Ovary (tissue), 10 donors: ENCODE measurements at places on chromosomes 7 and 10.

DNA sequence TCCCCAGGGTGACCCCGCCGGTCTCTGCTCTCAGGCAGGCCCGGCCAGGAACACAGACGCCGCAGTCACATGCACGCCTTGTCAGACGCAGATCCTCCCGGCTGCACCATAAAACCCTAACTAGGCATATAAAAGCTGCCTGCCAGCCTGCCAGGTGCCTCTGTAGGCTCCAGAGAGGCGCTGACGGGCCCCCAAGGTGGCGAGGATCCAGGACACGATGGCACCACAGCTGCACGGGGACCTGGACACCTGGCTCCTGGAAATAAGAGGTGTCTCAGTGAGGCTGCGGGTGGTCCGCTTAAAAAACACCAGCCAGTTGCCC is 21.9 kb upstream of the GDF10 start:
- DNase-seq, result no peak

DNA sequence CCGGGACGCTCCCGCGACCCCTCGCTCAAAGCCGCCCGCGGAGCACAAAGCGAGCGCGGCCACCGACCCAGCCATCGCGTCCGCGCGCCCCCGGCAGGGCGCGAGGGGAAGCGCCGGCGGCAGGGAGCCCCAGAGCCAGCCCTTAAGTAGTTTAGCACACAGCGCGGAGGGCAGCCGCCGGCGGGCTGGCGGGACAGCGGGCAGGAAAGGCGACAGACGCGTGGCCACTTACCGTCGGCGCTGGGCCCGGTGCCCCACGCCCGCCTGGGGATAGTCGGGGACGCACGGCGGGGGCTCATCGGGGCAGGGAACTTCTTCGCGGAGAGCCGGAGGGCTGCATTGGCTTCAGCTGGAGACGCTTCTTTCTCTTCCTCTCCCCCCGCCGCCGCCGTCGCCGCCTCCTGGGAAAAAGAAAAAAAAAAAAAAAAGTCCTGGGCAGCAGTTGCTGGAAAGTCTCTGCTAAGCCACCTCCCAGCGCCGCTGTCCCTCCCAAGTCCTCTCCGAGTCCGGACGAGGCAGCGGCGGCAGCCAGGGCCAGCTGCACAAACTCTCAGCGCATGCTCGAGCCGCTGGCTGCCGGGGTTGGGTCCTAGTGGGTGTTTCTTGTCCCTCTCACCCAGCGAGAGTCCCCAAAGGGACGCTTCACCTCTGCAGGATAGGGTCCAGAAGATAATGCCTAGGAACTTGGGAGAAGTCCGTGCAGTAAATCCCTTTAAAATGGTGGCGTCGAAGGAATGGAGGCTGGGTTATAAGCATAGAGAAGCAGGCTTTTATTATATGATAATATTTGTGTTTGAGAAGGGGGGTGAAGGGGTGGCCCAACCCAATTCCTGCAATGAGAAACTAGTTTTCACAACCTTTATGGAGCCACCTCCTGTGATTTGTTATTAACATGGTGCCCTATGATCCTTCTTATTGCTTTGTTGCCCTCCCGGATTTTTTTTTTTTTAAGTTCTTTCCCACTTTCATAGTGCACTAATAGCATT is at the start of gene TSPAN12:
Gene TSPAN12 (minus strand): TSS at position 557 of the 986 bp plus-strand sequence. CDS start 1,381 bp downstream, outside the sequence.
- DNase-seq, result peak; percentile 74

- DNase-seq, result no peak
Measured at GRCh38 chr10:87818505-87819288, 671 bp upstream of the ATAD1 start.

DNA sequence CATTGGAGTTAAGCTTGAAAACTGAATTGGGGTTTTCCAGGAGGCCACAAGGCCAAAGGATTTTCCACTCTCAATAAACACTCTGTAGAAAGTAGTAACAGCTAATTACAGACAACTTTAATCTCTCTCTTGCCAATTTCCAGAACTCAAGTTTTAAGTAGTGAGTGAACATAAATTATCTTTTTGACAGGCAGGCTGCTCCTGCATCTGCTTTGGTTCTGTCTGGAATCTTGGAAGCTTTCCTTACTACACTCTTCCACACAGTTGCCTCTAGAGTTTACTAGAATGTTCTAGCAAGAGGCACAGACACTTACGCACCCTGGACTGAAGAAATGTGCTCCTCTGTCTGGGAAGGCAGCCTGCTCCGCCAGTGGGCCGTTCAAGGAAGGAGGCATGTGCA is 90.5 kb upstream of the WAC start:
- no peak for DNase-seq

GRCh38 chr10:48594371-48594770 is 10.5 kb downstream of the ARHGAP22 start:
- DNase-seq, result no peak

GRCh38 chr10:71882813-71883659 is 32.0 kb upstream of the PSAP start:
- DNase-seq, result no peak

- no peak for DNase-seq
Measured at GRCh38 chr7:80187279-80187678, 52.6 kb downstream of the GNAI1 start.

- DNase-seq, result no peak
Measured at GRCh38 chr7:54823776-54824175, 64.8 kb upstream of the SEC61G start.

GRCh38 chr10:6145166-6145987 is 56.5 kb downstream of the RBM17 start:
- DNase-seq, result peak; percentile 68

- no peak for DNase-seq
Measured at GRCh38 chr10:52940921-52941320, 168.3 kb upstream of the MBL2 start.

DNA sequence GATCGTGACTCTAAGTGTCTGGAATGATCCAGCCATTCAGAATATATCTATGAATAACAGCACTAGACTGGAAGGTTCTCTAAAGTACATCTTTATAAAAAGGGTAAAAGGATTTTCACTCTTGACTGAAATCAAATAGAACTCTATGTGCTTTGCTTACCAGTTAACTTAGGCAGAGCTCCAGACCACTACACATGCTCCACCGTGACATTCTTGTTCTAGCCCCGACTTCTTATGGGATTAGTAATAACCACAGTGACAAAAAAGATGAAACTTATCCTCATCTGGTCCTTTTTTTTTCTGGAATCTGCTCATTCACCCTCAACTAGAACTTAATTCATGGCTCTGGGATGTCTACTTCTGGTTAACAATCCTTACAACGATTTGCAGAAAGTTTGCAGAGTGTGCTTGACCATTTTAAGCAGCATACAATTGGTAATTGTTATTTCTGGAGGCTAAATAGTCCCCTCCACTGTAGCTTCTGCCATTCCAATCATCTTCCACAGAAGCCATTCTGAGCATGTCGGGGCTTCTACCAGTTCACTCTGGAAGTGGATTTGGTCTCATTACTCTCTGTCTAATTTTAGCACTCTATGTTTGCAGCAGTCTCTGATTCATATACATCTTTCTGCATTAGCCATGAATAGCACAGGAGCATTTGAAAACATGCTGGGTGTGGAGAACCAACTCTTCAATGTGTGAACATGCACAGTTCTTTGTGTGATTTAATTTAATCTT is 163.7 kb upstream of the CDC14C start:
- no peak for DNase-seq

GRCh38 chr7:1558841-1559625 is 3.0 kb upstream of the TMEM184A start:
- no peak for DNase-seq

DNA sequence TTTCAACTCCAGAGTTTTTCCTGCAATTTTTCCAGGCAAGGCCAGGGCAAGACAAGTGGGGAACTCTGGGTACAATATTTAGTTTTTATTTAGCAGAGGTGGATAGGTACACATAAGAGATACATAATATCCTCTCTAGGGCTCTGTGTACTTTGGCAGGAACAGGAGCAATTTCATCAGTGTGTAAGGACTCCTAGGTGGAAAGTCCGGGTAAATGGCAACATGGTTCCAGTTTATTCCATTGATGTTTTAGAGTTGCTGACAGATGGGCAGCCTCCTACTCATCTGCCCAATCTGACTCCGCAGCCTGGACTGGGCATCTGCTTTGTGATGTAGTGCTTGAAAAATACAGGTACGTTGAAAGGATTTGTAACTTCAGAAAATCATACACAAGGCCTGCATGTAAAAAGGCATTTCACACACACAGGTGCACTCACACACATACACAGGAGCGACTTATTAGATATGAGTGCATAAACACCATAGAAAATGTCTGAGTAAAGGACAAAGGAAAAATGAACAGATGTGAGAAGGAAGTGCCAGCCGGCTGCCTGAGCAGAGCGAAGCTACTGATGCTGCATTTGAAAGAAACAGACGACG is 5.7 kb downstream of the PON1 start:
- no peak for DNase-seq

- DNase-seq, result no peak
Measured at GRCh38 chr10:124618470-124619073, 125.6 kb downstream of the FAM53B start.

GRCh38 chr7:15720849-15721471 is 34.5 kb upstream of the MEOX2 start:
- no peak for DNase-seq

GRCh38 chr7:125563557-125563956 is 633.9 kb upstream of the POT1 start:
- DNase-seq, result no peak

- no peak for DNase-seq
Measured at GRCh38 chr10:107215681-107216080, 51.2 kb upstream of the SORCS1 start.

GRCh38 chr7:27808626-27809025 is 68.7 kb downstream of the TAX1BP1 start:
- no peak for DNase-seq

DNA sequence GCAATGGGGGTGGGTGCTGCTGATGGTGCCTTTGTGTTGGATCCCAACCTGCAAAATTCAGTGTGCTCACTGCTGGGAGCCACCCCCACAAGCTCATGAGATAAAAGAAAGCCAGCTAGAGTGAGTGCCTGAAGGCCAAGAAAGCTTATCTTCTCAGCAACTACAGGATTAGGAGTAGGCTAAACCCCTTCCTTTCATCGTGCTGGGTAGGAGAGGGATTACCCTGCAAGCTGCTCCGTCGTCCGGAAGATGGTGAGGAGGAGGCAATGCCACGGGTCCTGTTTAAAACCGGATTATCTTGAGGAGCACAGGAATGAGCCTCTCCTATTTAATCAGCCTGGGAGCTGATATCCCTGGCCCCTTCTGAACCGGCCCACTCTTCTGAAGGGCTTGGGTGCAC is 258.0 kb downstream of the GALNT17 start:
- no peak for DNase-seq

- no peak for DNase-seq
Measured at GRCh38 chr7:132817949-132818348, 241.7 kb upstream of the PLXNA4 start.

DNA sequence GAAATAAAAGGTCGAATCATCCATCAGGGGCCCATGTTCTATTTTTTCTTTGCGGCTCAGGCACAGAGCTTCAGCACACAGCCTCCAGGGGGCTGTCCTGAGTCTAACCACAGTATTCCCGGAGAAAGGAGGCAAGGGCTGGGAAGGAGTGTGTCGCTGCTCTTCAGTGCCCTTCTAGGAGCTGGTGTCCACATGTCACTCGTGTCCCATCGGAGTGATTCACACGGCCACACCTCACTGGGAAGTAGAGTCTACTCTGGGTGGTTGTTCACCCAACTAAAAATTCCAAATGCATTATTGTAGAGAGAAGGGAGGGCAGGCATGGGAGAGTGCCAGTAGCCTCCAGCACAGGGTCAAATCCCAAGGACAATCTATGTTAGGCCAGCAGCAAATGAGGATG is 114.8 kb upstream of the LANCL2 start:
- DNase-seq, result no peak

GRCh38 chr7:151349507-151349853 is 7.9 kb downstream of the NUB1 start:
- no peak for DNase-seq

- DNase-seq, result no peak
Measured at GRCh38 chr10:11275651-11276050, 258.0 kb downstream of the CELF2 start.

- no peak for DNase-seq
Measured at GRCh38 chr7:102913826-102914225, 1.0 kb downstream of the LRRC17 start.

DNA sequence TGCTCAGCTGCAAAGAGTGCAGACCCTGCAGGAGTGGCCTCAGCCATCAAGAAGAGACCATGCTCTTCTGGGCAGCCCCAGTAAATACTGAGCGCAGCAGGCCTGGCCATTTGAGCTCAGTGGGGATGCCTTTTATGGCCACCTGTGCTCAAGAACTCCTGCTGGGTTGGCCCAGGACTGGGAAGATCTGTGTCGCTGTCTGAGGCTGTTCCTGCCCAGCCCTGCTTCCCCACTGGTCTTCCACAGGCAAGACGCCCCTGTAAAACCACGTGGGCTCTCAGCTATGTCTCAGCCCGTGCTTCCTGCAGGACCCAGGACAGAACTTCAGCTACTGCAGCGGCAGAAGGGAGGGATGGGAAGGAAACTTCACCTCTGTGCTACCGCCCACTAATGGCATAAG is 10.5 kb upstream of the PPIF start:
- DNase-seq, result no peak

DNA sequence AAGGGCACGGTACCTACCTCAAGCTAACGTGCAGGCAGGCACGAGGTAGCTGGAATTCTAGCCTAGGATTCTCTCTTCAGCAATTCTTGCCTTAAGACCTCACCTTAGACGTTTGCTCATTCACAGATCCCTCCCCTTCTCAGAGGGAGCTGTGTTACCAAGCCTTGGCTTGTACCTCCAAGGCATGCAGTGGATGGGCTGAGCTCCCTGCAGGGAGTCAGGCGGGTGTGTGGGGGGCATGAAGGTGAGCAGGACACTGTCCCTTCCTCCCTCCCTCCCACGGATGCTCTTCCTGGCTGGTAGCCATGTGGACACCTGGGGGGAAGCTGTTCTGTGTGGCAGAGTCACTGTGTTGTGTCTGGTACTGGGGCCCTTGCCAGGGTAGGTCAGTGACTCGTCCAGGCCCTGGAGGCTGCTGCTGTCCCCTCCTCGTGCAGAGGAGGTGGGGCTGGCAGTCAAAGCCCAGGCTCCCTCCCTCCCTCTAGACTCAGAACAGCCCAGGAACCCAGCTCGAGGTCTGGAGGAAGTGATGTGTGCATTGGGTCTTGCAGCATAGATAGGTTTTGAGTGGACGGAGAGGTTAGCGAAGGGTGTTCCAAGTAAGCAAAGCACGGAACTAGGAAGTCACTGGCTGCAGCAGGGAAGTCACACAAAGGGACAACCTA is 222.2 kb upstream of the SH2B2 start:
- no peak for DNase-seq

GRCh38 chr7:129607471-129608120 is 3.9 kb upstream of the NRF1 start:
- DNase-seq, result no peak

- DNase-seq, result no peak
Measured at GRCh38 chr10:114019226-114019625, 24.4 kb upstream of the ADRB1 start.

- DNase-seq, result peak; percentile 69
Measured at GRCh38 chr10:118447478-118448270, 105.5 kb upstream of the FAM204A start.
